ENCODE measurements at places on chromosomes 11 and 22.

DNA sequence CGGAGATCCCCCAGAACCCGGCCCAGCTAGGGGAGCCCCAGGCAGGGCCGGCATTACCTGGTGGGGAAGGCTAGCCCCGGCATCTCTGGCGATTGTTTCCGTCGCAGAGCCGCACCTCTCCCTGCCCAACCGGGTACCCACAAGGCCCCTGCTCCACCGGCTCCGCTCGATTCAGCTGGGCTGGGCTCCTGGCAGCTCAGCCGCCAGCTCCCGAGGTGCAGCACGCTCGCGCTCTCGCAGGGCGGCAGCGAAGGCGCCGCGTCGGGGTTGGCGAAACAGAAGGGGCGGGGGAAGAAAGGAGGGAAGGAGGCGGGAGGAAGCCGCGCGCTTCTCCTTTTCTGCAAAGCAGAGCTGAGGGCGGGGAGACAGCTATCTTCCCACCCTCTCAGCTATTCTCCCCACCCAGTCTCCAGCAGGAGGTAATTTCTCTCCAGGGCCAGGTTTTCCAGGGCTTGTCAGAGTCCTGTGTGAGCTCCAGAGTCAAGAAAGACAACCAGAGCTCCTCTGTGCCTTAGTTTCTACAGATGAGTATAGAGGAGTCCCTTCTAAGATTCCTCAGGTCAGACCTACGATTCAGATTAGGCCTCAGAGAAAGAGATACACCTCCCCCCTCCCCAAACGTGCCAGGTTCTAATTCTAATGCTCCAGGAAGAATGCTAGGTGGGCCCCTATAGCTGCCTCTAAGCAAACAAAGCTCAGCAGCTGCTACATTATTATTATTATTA is 62.0 kb downstream of the PAK1 start:
- no peaks in the 10 kb centered on the region for H3K36me3 ChIP-seq
- no peaks in the 10 kb centered on the region for H3K27me3 ChIP-seq
- peaks cover 34% of the 10 kb centered on the region for H3K4me1 ChIP-seq
- H3K27ac ChIP-seq = peak overlapping the region; percentile 85

DNA sequence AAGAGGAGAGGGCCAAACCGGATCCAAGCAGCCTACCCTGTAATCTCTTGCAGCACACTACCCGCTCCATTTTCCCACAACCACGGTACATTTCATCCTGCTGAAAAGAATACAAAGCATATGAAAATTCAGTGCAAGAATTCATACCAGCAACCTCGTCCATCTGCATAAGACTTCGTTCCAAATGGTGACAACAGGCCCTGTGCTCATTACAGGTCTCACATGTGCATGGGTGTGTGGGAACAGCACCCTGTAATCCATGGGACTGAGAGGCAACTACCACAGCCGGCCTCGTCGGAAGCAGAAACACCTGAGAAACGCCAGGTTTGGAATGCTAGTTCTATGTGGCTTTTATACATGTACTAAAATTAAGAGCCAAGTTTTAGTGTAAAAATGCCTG is 52.3 kb downstream of the LARGE1 start:
- H3K27ac ChIP-seq = no peak overlapping the region
- H3K27me3 ChIP-seq = no peaks in the 10 kb centered on the region
- DNase-seq = no peak
- H3K4me1 ChIP-seq = peaks cover 2% of the 10 kb centered on the region
- no peak overlapping the region for H3K4me3 ChIP-seq
- no peaks in the 10 kb centered on the region for H3K36me3 ChIP-seq

DNA sequence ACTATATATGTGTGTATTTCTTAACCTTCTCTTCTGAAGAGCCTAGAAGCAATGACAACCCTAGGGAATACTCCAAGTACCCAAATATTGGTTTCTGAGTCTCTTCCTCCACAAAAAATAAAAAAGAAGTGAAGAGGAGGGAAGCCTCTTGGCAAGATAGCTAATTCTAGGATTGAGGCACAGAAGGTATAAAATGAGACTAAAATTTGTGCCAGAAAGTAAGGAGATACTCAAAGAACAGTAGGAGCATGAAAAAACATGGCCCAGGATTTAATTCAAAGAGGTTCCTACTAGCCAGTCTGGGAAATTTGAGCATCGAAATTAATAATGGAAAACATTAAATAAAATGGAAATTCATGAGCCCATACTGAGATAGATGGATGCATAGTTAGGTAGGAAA is 112.1 kb downstream of the PAX6 start:
- H3K27ac ChIP-seq = no peak overlapping the region
- peaks cover 2% of the 10 kb centered on the region for H3K36me3 ChIP-seq
- no peak overlapping the region for H3K4me3 ChIP-seq
- H3K4me1 ChIP-seq = no peaks in the 10 kb centered on the region

GRCh38 chr11:94858012-94858705 is 90.0 kb downstream of the AMOTL1 start:
- no peaks in the 10 kb centered on the region for H3K27me3 ChIP-seq
- DNase-seq = no peak
- no peaks in the 10 kb centered on the region for H3K4me1 ChIP-seq
- no peak overlapping the region for H3K4me3 ChIP-seq

DNA sequence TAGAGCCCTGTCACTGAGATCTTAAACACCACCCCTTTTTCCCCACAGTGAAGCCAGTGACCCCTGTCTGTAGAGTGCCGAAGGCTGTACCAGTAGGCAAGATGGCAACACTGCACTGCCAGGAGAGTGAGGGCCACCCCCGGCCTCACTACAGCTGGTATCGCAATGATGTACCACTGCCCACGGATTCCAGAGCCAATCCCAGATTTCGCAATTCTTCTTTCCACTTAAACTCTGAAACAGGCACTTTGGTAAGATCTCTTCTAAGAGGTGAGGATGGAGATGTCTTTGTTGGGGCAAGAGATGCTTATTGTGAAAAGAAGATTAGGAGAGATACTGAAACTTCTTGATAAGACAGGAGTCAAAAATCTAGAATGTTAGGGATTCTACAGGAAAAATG is 75.9 kb downstream of the JAM3 start:
- no peak overlapping the region for H3K4me3 ChIP-seq
- H3K27me3 ChIP-seq = no peaks in the 10 kb centered on the region
- no peaks in the 10 kb centered on the region for H3K4me1 ChIP-seq
- peaks cover 62% of the 10 kb centered on the region for H3K36me3 ChIP-seq
- no peak overlapping the region for H3K27ac ChIP-seq

- peak within 1 kb of the TSS; percentile 94 for H3K4me3 ChIP-seq
- peaks cover 26% of the 10 kb centered on the region for H3K4me1 ChIP-seq
- peak; percentile 81 for DNase-seq
- H3K27ac ChIP-seq = peak within 1 kb of the TSS; percentile 98
These were observed at the start of gene UBE2L3 for GRCh38 chr22:21567456-21568346. Gene UBE2L3, plus strand, starts transcription at chr22:21567714. Its CDS starts 31 bp downstream, at chr22:21567745.

DNA sequence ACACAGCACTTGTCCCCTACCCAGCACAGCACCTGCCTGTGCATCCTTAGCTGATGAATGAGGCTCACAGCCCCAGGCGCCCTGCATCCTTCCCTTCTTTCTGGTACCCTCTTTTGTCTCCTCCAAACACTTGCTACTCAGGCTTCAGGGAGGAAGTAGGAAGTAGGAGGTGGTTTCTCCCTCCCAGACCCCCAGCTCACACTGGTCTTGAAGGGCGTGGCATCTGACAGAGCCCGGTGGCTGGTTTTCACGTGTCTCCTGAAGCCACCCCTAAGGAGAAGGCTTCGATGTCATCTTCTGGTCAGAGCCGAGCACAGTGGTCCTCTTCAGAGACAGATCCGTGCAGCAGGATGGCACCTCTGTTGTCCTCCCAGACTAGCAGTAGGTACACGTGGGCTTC is 109.8 kb downstream of the PTPRJ start:
- H3K36me3 ChIP-seq = no peaks in the 10 kb centered on the region
- H3K27ac ChIP-seq = no peak overlapping the region
- H3K4me1 ChIP-seq = peaks cover 52% of the 10 kb centered on the region
- no peak overlapping the region for H3K4me3 ChIP-seq

DNA sequence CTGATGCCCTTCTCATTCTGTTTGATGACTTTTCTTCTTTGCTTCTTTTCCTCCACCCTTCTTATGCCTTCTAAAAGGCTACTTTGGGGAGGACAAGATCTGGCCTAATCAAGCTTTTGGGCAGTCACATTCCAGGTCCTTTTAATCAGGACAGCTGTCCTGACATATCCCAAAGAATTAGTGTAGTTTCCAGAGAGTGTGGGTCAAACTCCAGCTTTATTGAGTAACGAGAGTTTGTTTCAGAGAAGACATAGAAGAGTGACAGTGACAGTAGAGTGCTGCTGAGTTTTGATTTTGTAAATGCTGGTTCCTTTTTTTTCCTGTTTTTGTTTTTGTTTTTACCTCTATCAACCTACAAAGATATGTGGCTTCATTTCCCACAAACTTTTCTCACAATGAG is 158.4 kb upstream of the SESN3 start:
- H3K36me3 ChIP-seq = no peaks in the 10 kb centered on the region
- no peak overlapping the region for H3K4me3 ChIP-seq
- H3K27me3 ChIP-seq = no peaks in the 10 kb centered on the region
- no peak for DNase-seq
- H3K27ac ChIP-seq = no peak overlapping the region

DNA sequence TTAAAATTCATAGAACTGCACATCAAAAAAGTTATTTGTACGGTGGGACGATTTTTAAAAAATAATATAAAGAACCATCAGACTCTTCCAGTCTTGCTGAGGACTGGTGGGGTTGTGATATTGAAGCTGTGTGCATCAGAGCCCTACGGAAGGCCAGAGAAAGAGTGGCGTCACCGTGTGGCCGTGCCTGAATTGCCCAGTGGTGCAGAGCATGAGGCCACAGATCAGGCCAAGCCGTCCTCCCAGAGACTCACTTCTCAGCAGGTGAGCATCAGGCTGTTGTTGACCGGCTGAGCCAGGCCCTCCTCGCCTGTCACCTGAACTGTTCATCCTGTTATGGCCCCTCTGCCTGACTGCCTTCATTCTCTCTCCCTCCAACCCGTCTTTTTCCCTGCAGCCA is 1013.9 kb downstream of the TBC1D22A start:
- H3K36me3 ChIP-seq = no peaks in the 10 kb centered on the region
- no peaks in the 10 kb centered on the region for H3K27me3 ChIP-seq
- no peaks in the 10 kb centered on the region for H3K4me1 ChIP-seq
- no peak overlapping the region for H3K4me3 ChIP-seq

- peaks cover 12% of the 10 kb centered on the region for H3K27me3 ChIP-seq
- H3K4me3 ChIP-seq = no peak overlapping the region
- peaks cover under 1% of the 10 kb centered on the region for H3K4me1 ChIP-seq
- no peak overlapping the region for H3K27ac ChIP-seq
These were observed 116.8 kb upstream of the GRAMD1B start for GRCh38 chr11:123313262-123313661.

DNA sequence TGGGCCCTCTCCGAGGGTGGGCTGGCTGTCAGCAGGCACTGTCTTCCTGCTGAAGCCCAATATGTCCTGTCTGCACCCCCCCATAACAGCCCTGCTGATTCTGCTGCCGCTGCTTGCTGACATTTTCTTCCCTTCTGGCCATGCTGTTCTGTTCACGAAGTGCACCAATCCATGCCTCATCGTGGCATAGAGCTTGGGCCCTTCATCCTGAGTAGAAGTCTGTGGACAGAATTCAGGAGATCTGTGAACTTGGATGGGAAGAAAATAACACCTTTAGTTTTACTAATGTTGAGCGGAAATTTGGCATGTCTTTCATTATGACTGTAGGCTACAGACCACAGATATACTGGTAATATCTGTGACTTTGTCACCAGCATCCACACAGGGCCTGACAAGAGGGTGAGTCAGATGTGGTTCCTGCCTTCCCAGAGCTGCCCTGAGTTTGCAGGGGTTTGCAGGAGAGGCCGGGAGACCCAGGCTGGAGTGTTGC is 14.1 kb upstream of the KIAA0930 start:
- H3K4me1 ChIP-seq = no peaks in the 10 kb centered on the region
- H3K36me3 ChIP-seq = no peaks in the 10 kb centered on the region
- DNase-seq = no peak
- H3K27me3 ChIP-seq = no peaks in the 10 kb centered on the region
- no peak overlapping the region for H3K27ac ChIP-seq
- no peak overlapping the region for H3K4me3 ChIP-seq

GRCh38 chr11:2677127-2677526 is 22.7 kb downstream of the KCNQ1OT1 start:
- H3K27me3 ChIP-seq = no peaks in the 10 kb centered on the region
- no peak for DNase-seq
- H3K27ac ChIP-seq = no peak overlapping the region
- H3K4me1 ChIP-seq = peaks cover 55% of the 10 kb centered on the region

DNA sequence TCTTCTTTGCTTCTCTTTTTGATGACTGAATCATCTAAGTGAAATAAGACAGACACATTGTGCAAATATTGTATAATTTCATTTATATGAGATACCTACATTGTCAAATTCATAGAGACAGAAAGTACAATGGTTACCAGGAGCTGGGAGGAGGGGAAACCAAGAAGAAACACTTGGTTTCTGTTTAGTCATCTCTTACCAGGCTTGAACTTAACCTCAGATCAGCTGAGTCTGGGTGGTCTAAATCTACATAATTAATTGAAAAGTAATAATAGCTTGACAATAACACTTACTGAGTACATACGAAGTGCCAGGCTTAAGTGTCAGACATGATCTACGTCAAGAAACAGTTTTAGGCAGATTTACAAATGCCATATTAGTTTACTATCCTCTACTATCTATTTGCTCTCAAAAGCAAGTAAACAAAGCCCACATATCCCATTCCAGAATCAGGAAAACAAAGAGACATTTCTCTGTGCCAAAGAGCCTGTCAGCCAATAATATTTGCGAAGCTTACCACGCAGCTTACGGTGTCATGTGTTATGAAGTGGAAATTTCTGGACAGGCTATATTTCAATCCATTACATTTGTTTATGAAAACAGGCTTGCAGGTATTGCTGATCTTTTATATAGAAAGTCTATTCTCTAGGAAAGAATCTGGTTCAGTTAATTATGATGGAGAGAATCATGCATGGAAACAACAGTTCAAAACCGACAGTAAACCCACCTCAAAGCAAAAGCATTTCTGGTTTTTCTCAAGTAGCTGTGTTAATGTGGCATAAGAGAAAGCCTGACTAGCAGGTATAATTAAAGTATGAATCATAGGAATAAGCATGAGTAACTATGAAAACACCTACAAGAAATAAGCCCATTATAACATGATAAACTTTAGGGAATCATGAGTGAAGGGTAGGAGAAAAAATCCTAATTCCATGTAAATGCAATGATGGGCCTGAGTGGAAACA is 2.7 kb upstream of the ARHGAP42 start:
- peak overlapping the region; percentile 71 for H3K27ac ChIP-seq
- DNase-seq = no peak

DNA sequence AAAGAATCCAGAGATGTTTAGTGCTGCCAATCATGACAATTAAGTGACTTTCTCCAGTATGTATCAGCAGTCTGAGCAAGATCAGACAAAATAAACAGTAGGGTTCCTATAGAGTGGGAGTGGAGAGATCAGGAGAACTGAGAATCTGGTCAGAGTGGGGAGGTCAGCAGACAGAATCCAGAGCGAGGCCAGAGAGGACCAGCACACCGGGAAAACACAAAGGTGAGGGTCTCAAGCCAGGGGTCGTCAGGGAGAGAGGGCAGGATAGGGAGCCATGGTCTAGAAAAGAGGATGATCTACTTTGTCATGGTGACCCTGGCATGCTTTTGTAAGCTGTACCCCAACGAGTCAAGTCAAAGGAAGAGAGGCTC is 39.2 kb downstream of the MAPK1 start:
- peak overlapping the region; percentile 17 for H3K27ac ChIP-seq
- no peaks in the 10 kb centered on the region for H3K36me3 ChIP-seq
- DNase-seq = no peak
- peaks cover 22% of the 10 kb centered on the region for H3K4me1 ChIP-seq

All from mesothelial cell of epicardium (in vitro differentiated cells).